Sigmoid colon (tissue), 7 donors: ENCODE measurements at places on chromosomes 12 and 14. TPM values are rescaled to one million over a fixed set of nuclear protein-coding genes. Genes with fewer than 3 reads are reported as not detected.

SH2B3 gene
- 32.5 TPM for total RNA-seq

NT5DC3 gene
- 225 TPM for total RNA-seq

TC2N gene
- total RNA-seq: 24.9 TPM

IL22 gene
- total RNA-seq: not detected

GRIP1 gene
- total RNA-seq: 12.5 TPM

POLR3B gene
- 5.4 TPM for total RNA-seq

SERPINA9 gene
- total RNA-seq: not detected

MYO1A gene
- 7.2 TPM for total RNA-seq

MANSC4 gene
- total RNA-seq: not detected

WNT5B gene
- 32.4 TPM for total RNA-seq

PPFIA2 gene
- total RNA-seq: 2.5 TPM

TMBIM4 gene
- total RNA-seq: 142 TPM

FZD10 gene
- 1.7 TPM for total RNA-seq

GUCY2C gene
- not detected for total RNA-seq

NRXN3 gene
- total RNA-seq: 23.2 TPM

NUP37 gene
- 16.9 TPM for total RNA-seq

DMAC2L gene
- 12.2 TPM for total RNA-seq

EPYC gene
- not detected for total RNA-seq

TAS2R31 gene
- 3.9 TPM for total RNA-seq

OR4N2 gene
- total RNA-seq: not detected

OR6J1 gene
- not detected for total RNA-seq

SLC2A14 gene
- not detected for total RNA-seq

MYF5 gene
- total RNA-seq: not detected

SRRM4 gene
- total RNA-seq: not detected

RNASE2 gene
- total RNA-seq: not detected

ULK1 gene
- total RNA-seq: 16.8 TPM

DNAJC22 gene
- total RNA-seq: 0.28 TPM

GZMB gene
- total RNA-seq: not detected

KIF21A gene
- total RNA-seq: 16.9 TPM

SAMD4A gene
- total RNA-seq: 79.8 TPM

P2RX2 gene
- 0.16 TPM for total RNA-seq

TNFAIP2 gene
- total RNA-seq: 21.2 TPM

ARHGEF25 gene
- total RNA-seq: 119 TPM

SLC2A13 gene
- 28.0 TPM for total RNA-seq

LRP6 gene
- total RNA-seq: 55.1 TPM

TXNDC16 gene
- 12.2 TPM for total RNA-seq

KRT86 gene
- total RNA-seq: not detected

GNB3 gene
- 0.36 TPM for total RNA-seq

RNF212B gene
- total RNA-seq: not detected

WDHD1 gene
- total RNA-seq: 0.81 TPM

REM2 gene
- total RNA-seq: not detected
